CD8-positive, alpha-beta memory T cell (primary cell): ENCODE measurements at places on chromosomes 7 and 10.

DNA sequence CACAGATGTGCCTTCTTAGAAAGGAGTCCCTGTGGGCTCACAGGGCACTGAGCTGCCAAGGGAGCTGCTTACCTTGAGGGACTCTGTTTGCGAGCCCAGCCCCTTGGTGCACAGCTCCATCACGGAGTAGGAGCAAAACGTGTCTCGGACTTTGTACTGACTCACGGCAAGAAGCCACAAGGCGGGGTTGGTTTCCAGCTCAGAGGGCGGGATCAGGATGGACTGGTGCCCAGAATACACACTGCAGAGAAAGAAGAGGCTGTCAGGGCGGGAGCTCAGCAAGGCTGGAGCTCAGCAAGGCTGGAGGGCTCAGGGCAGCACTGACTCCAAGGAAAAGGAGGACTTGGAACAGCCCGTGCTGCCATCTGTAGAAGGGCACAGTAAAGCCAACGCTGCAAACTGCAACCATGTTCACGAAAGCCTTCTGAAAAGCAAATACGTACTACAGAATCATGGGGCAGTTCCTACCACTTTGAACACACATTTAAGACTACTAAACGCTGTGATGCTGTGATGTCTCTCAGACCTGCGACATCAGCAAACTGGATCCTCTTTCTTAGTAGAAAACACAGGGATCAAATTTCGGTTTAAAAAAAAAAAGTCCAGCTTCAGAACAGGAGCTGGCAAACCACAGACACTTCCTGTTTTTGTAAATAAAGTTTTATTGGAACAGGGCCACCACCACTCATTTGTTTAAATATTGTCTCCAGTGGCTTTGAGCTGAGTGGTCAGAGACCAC lies 194.3 kb downstream of the ZMYND11 start:
- DNase-seq: no peak

GRCh38 chr10:78904196-78904595 lies 164.6 kb upstream of the ZMIZ1 start:
- no peak for DNase-seq

- DNase-seq: no peak
Measured at GRCh38 chr7:115748123-115748738, 282.3 kb downstream of the TFEC start.

- no peak for DNase-seq
Measured at GRCh38 chr10:14412624-14413023, 81.9 kb upstream of the FRMD4A start.

DNA sequence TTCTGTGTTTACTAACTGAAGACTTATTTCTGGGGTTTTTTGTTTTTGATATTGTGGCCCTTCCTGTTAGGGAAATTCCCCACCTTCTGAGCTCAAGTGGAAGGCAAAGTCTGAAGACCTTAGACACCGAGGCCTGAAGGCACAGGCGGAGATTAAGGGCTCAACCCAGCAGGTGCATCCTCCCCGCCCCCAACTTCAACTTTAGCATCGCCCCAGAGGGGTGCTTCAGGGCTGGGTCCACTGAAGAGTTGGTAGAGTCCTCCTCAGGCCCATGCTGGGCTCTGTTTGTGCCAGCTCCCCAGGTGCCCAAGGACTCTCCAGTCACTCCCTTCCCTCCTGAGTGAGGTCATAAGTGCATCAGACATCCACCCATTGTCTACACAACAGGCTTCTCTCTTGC lies 9.4 kb upstream of the PPIA start:
- no peak for DNase-seq

DNA sequence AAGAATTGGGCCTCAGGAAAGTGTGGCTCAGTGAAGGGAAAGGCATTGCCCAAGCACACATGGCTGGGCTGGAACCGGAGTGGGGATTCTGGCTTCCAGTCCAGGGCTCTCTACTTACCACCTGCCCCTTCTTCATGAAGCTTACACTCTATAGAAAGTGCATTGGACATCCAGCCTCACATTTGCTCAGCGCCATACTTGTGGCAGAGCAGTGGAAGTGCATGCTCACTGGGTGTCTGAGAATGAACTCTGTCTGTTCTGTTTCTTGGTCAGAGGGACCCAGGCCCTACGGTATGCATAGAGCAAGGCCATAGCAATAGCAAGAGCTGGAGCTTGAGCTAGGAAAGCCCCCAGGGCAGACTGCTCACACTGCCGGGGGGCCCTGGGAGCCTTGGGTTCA lies 1253.5 kb downstream of the TYW1 start:
- no peak for DNase-seq

GRCh38 chr10:21520949-21521348 lies 4.5 kb downstream of the SKIDA1 start:
- no peak for DNase-seq

DNA sequence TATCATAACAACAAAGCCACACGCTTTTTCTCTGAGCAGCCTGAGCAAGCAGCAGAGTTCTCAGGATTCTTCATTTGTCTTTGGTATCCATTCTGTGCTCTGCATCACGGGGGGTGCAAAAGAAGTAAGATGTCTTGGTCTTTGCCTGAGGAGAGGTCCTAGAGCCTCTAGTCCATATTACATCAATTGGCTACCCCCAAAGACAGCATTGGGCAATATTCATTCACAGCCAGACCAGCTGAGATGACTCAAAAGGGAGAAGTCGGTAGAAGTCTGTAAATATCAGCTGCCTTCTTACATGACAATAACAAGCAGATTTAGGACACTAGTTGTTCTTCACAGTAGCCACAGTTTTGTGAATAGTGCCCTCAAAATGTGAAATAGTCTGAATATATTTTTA lies 66.6 kb downstream of the FZD1 start:
- no peak for DNase-seq

DNA sequence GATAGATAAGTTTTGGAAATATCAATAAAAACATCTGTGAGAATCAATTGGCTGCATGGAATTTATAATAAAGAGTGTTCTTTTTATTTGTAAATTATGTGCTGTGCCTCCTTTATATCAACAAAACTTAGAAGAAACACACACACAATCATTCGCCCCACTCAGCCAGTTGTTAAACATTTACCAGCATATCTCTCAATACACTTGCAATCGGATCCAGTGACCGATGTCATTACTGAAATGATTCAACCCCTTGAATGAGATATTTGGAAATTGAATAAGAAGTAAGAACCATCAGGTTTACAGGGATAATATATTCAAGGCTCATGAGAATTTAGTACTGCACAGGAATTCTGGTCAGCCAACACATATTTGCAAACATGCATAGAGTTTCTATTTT lies 35.6 kb downstream of the TAF3 start:
- DNase-seq: no peak

GRCh38 chr7:148481971-148482626 lies 108.5 kb upstream of the C7orf33 start:
- no peak for DNase-seq

DNA sequence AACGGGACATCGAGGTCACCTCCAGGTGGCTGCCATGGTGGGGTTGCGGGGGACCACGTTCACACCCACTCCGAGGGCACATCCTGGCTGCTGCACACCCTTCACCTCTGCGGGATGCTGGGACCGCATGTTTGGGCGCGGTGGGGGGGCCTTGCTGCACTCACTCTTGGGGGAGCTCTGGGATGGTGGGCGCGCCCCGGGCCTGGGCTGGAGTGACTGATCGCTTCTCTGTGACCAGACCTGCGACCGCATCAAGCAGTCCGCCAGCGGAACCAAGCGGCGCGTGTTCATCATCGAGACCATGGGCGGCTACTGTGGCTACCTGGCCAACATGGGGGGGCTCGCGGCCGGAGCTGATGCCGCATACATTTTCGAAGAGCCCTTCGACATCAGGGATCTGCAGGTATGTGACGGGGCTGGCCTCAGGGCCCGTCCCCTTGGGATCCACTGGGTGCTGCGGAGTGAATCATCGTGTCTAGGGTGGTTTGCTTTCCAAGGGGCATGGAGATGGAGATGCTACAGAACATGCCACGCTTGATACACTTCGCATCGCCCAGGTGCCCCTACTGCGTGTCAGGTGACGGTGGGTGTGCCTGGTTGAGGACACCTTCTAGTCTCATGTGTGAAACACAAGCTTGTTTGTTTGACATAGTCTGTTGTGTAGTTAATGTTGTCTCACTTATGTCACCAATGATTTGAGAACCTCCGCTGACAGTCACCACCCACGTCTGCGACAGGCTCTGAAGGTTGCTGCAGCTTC lies 42.8 kb downstream of the PITRM1 start:
- DNase-seq: no peak

GRCh38 chr10:48451969-48452878 lies 145.7 kb downstream of the MAPK8 start:
- DNase-seq: no peak

GRCh38 chr10:125868372-125868975 lies 12.6 kb downstream of the DHX32 start:
- DNase-seq: no peak

DNA sequence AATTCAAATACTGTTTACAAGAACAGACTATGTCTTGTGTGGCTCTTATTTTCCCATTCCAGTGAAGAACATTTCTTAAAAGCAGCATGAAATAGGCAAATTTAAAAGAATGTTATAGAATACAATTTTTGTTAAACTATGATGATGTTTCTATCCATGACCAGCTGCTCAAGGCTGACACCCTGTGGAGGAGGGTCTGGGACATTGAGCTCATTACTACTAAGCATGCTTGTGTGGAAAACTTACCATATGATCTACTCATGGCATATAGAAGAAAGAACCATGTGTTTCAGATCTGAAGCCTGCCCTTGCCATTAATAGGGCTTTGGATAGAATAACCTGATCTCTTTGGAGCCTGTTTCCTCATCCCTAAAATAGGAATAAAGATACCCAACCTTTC lies 125.0 kb downstream of the FOXP2 start:
- DNase-seq: no peak

DNA sequence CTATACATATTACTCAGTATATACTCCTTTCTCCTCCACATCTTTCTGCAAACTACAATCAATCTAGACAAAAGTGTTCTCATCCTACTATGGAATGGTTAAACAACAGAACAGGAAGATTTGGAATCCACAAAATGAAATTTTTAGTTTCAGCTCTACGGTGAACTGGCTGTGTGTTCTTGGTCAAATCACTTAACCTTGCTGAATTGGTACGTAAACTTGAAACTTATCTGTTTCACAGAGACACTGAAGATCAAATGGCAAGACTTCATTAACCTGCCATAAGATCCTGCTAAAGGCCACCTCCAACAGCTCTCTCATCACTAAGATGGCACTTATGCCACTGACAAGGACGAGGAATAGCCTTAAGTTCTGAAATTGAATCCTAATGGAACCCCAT lies 1.5 kb downstream of the NUDCD3 start:
- DNase-seq: no peak

DNA sequence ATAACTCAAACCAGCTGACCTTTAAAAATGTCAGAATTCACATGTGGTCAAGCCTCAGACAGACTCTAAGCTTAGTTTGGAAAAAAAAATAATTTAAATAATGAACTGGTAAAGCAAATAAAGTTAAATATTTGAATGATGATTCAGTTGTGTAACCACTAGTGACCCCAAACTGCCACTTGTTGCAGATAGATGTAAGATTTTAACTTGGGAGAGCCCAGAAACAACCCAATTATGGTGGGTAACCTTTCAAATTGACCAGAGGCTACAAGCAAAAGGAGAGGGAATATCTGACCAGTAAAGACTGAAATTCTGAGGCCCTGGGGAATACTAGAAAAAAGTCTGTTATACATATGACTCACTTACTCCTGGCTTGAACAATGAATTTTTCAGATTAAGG lies 268.1 kb downstream of the HPSE2 start:
- no peak for DNase-seq

GRCh38 chr7:11331128-11332102 lies 357.7 kb downstream of the PHF14 start:
- no peak for DNase-seq
